ENCODE measurements at places on chromosomes 3 and 15. TPM values are rescaled to one million over a fixed set of nuclear protein-coding genes. Genes with fewer than 3 reads are reported as not detected.
A peak's percentile ranks its signal among the peaks of the same experiment; 100 is the strongest.

- no peak for DNase-seq
Measured at GRCh38 chr3:112302881-112303763, 9.1 kb upstream of the SLC9C1 start.

- no peak for DNase-seq
Measured at GRCh38 chr15:31104003-31104402, 2.5 kb upstream of the TRPM1 start.

DNA sequence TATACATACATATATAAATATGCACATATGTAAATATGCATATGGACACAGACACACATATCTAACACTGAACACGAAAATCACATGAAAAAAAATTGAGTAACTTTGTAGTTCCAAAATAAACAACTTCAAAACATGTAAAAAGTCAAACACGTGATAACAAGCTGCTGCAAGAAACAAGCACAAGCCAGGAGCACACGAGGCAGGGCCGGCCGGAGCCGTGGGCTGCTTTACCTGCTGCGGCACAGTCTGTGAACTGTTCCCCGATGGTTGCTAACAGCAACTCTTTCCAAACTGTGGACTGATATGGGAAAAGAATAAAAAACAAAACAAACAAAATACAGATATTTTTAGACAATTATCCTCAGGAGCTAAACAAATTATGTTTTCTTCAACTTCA lies 31.6 kb downstream of the EIF4E3 start:
- DNase-seq = no peak

DNA sequence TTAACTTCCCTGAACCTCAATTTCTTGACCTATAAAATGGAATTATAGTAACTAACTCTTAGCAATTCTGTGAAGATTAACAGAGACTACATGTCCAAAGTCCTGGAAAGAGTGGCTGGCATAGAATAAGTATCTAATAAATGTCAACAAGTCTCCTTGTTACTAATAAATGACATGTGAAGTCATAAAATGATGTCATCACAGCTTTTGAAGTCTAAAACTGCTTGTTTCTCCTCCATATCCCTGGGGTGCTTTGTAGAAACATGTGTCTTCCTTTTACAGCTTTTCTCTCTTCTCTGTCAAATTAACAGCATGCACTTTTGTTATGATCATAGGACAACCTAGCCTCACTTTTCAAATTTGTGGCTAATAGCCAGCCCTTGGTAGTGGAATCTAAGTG lies 510.2 kb downstream of the NTRK3 start:
- no peak for DNase-seq

DNA sequence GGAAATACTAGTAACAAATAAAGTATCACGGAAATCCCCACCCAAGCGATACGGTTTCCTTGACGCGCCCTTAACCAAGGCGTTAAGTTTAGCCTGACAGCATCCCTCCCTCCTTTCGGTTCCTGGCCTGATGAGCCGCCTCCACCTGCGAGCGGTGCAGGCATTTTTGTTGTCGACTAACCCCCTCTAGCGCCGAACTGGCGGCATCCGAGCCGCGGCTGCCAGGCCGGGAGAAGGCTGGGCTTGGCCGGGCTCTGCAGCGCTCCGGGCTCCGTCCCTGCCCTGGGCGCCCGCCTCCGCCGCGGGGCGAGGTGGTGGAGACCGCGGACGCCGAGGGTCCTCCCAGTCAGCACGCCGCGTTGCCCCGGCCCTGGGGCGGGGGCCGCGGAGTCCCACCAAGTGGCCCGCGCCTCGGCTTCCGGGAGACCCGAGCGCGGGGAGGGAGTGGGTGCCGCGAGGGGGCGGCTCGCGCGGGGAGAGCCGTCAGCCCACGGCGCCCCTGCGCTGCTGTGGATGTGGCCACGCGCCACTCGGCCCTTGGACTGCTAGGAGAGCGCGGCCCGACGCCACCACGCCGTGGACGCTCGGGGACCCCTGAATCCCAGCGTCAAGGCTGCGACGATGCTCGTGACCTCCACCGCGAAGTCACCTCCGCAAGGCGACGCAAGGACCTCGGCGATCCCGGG lies 1.1 kb upstream of the EPHA6 start:
- DNase-seq = peak; percentile 77

DNA sequence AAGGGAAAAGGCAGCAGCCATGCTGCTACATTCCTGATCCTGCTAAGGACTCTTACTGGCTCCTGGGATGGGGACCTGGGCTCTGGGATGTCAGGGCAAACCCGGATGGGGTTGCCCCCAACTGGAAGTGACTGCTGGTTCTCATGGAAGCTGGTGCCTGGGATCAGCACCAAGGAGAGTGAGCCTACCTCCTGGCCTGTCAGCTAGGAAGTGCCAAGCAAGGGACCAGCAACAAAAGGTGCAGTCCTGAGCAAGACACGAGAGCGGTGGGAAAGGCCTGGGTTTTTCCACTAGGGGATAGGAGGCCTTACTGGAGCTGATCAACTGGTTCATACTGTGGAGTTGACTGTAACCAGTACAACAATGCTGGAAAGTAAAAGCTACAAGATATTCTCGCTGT lies 47.9 kb upstream of the SYNM start:
- no peak for DNase-seq

DNA sequence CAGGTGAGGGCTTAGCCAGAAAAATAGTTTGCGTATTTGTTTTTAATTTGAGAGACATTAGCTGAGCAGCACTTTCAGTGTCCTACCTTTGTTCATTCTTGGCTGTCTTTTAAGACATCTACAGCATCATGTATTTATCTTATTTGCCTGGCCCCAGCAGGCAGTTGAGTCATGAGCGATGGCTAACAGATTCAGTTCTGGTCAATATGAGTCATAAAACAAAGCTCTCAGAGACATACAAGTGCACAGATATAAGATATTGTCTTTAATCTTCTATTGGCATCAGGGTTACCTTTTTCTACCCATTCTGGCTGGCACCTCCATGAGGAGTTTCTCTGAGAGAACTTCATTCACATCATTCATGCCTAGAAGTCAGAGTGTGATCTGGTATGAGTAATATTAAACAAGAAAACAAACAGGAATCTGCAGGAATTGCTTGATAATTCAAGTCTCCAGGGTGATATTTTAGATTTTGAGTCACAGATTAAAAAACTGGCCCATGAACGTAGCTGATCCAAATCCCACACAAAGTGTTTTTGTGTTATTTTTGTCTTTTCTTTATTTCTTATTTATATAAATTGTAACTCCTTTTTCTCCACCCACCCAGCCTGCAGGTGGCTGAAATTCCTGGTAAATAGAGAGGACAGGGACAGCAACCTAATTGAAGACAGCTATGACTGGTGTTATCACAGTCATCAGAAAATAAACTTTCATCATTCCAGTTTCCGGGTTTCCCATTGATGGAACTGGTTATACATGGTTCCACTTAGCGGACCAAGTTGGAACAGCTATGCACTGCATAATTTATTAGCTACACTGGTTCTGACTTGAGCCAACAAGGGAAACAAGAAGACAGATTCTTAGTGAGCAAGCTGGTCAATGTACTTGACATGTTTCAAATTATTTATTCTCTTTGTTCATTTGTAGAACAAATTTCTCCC lies 47.3 kb downstream of the PLSCR2 start:
- DNase-seq = no peak

DNA sequence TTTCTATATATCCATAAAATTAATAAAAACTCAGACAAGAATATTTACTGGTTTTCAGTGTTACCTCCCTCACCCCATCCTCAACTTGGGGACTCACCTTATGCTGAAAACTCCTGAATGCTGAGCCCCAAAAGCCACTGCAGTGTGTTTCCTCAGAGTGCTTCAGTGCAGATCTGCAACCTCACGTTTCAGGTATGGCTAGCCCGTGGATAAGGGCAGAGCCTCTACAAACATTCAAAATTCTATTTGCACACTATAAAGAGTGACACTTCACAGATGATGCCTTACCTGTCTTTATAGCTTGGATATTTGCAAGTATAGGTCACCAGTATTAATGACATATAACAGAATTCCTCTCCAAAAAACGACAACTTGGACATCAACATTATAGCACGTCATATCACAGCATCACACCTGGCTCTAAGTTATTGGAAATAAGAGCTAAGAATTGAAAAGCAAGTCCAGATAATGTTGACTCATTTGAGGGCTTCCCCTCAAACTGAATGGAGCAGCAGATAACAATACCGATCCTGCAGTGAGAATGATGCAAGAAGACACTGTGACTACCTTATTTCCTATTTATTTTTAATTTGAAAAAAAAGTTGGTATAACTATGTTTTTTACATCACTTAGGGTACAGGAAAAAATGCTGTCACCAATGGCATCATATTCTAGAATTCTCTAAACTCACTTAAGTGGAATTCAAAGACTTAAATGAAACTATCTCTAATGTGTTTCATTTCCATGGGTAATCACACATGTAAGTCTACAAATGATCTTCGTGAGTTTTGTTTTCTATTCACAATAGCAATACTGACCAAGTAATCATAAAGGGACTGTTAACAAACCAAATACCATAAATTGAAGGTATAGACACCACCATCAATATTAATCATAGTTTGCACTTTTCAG lies 40.7 kb upstream of the RSL24D1 start:
- no peak for DNase-seq

Gene ZNF717
- total RNA-seq = 7.5 TPM

- no peak for DNase-seq
Measured at GRCh38 chr3:112786002-112786590, 60.6 kb downstream of the CD200R1L start.

Data from Right ventricle myocardium inferior (tissue), 1 donor.